Fibroblast of skin of abdomen (primary cell): ENCODE measurements at places on chromosomes 7 and 10.

DNA sequence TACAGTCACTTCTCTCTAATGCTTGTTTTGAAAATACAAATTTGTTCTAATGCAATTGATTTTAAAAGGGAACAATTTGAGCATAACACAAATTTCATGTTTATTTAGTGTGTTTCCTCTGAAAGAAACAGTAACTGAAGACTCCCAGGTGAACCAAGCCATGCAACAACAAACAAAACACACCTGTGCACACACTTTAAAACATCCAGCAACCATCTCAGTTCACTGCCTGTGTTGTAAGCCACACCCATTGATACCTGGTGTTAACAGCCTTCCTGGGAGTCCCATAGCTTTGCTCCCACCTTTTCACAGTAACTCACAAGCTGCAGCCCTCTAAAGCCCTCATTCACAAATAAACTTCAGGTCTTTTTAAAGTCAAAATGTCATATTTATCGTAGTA, 89.3 kb downstream of the DOCK4 start:
- no peak for DNase-seq

GRCh38 chr10:53664282-53665019, 891.9 kb upstream of the MBL2 start:
- no peak for DNase-seq

GRCh38 chr10:33048223-33048622, 90.2 kb upstream of the ITGB1 start:
- no peak for DNase-seq

DNA sequence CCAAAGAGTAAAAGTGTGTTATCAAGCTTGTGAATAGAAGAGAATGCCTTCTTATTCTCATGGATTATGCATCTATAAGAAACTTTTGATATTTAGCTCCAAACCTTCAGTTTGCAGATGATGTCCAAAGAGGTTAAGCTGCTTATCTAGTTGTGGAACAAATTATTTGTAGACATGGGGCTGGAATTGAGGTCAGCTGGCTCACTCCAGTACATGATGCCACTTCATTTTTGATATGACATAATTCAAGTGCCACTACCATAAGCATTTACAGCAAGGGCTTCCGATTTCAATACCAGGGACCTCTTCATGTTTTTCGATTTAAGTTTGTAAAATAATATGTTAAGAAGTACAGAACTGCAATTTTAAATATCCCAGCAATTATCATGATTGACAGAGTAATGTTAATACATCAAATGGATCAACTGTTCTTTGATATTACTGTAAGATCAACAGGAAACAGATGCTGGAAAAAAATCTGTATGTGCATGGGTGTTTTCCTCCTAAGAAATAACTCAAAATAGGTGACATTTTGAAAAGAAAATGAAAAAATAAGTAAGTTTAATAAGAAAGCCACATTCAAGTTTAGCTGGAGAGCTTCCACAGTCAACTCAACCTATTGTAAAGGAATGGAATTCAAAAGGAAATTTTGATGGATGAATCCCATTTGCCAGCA, 12.7 kb downstream of the FAM3C start:
- no peak for DNase-seq

- peak; percentile 95 for DNase-seq
Observed at GRCh38 chr7:47361746-47362215, 220.1 kb downstream of the TNS3 start.

- no peak for DNase-seq
Observed at GRCh38 chr10:72035252-72035887, 53.0 kb downstream of the SPOCK2 start.

DNA sequence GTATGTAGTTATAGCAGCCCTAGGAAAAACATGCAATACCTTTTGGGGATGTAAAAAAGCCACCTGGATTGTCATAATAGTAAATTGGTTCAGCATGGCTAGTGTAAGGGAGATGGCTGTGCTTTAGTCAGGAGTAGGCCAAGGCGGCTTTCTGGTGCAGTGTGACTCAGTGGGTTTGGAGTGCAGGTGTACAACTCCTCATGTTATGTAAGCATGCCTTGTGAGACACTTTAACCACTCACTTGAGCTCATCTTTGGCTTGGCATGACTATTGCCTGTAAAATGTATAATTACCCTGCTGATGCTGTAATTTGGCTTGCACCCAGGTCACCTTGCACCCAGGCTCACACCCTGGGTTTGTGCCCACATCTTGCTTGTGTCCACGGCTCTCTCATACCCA, 239.2 kb upstream of the GLI3 start:
- DNase-seq: no peak

DNA sequence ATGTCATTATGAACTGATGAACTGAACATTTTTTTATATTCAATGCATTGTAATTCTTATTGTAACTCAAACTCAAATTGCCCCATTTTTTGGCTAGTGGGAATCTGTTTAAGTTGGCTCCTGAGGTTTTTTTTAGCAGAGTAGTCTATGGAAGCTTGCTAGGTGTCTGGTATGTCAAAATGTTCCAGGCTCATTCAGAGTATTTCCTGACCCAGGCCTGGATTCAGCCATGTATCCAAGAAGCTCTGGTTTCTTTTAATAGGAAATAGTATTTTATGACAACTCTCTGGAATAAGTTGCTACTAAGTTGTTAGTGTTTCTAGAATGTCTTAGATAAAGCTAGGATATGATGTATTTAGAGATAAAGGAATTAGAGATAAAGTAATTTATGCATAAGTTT, 288.0 kb downstream of the ARL4A start:
- no peak for DNase-seq

GRCh38 chr10:71398976-71399375, 2.3 kb downstream of the CDH23 start:
- no peak for DNase-seq

- DNase-seq: peak; percentile 8
Observed at GRCh38 chr7:23530405-23530804, 1.4 kb downstream of the TRA2A start.

- DNase-seq: peak; percentile 51
Observed at GRCh38 chr7:137354396-137354795, 10.9 kb upstream of the PTN start.

GRCh38 chr7:106126170-106126938, 14.2 kb upstream of the SYPL1 start:
- DNase-seq: peak; percentile 80

- DNase-seq: no peak
Observed at GRCh38 chr7:158409816-158410330, 177.8 kb downstream of the PTPRN2 start.

DNA sequence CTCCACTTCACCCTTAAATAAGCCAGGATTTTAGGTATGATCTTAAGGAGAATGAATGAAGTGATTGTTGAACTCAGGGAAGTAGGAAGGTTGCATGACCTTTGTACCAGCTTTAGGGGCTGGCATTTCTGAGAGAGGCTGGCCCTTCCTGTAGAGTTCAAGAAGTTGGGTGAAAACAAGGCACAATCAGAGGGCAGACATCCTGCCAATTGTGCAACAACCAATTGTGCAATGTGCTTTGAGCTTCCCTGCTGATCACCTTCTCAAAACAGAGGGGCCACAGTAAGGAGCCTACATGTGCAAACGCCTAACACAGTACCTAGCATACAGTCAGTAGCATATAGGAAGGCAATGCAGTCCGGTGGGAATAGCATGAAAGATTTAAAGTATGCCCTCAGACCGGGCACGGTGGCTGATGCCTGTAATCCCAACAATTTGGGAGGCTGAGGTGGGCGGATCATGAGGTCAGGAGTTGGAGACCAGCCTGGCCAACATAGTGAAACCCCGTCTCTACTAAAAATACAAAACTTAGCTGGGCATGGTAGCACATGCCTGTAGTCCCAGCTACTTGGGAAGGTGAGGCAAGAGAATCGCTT, 5.4 kb downstream of the CPVL start:
- DNase-seq: no peak

GRCh38 chr7:4136501-4137110, 545.5 kb upstream of the FOXK1 start:
- no peak for DNase-seq

DNA sequence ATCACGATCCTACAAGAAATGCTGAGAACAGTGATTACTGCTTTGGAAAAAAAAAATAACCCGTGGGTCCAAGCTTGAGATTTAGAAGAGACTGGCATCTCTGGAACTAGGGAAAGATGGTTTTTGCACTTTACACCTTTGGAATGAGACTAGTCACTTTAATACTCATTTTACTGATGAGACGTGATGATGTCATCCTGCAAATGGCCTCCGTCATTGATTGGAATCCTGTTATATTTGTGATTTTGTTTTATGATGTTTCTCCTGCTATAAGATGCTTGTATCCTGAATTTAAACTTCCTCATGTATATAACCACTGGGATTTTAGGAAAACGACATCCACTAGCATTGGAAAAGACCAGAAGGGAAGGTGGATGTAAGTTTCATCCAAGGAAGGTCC, 361.3 kb upstream of the AOAH start:
- no peak for DNase-seq

- no peak for DNase-seq
Observed at GRCh38 chr10:54758791-54759190, 42.2 kb downstream of the PCDH15 start.

- no peak for DNase-seq
Observed at GRCh38 chr10:103636492-103636891, 143.0 kb downstream of the NEURL1 start.

- DNase-seq: no peak
Observed at GRCh38 chr7:128279124-128279713, 38.1 kb downstream of the LEP start.

- peak; percentile 84 for DNase-seq
Observed at GRCh38 chr10:115827231-115828009, 445.6 kb downstream of the GFRA1 start.

GRCh38 chr7:139875821-139876241, 46.8 kb downstream of the TBXAS1 start:
- DNase-seq: no peak

- peak; percentile 2 for DNase-seq
Observed at GRCh38 chr10:111129363-111129762, 52.5 kb downstream of the ADRA2A start.

DNA sequence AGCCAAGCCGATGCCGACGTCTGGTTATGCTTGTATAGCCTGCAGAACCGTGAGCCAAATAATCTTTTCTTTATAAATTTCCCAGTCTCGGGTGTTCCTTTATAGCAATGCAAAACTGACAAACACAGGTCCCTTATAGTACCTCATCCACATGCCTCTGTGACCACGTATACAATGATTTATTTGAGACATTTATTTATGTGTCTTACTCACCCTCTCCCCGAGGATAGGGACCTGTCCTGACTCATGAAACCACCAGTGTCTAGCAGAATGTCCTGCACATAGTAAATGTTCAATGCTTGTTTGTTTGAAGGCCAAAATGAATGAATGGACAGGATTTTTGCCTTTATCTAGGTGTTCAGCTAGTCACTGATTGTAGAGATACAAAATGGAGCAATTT, 147.9 kb upstream of the FZD8 start:
- DNase-seq: peak; percentile 64

GRCh38 chr10:11875494-11876281, 52.5 kb downstream of the PROSER2 start:
- DNase-seq: peak; percentile 67

- no peak for DNase-seq
Observed at GRCh38 chr10:52853704-52854103, 81.1 kb upstream of the MBL2 start.

DNA sequence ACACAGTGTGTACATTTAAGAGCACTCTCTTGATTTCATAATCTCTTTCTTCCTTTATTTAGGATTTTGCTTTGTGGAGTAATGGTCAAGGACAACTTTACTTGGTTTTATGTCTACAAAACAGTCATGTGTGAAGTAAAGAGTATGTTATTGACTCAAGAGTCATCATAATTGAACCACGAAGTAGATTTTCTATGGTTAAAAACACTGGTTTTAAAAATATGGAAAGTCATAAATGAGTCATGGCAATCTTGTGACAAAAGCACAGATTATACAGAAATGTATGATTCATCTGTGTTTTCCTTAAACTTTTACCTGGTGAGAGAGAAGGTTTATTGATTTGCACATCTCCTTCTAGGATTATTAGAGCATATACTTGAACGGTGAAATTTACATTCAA, 969.7 kb downstream of the GATA3 start:
- DNase-seq: no peak

- DNase-seq: peak; percentile 39
Observed at GRCh38 chr10:17175551-17175950, 25.9 kb downstream of the TRDMT1 start.

GRCh38 chr7:94406696-94407095, 12.0 kb downstream of the COL1A2 start:
- no peak for DNase-seq

DNA sequence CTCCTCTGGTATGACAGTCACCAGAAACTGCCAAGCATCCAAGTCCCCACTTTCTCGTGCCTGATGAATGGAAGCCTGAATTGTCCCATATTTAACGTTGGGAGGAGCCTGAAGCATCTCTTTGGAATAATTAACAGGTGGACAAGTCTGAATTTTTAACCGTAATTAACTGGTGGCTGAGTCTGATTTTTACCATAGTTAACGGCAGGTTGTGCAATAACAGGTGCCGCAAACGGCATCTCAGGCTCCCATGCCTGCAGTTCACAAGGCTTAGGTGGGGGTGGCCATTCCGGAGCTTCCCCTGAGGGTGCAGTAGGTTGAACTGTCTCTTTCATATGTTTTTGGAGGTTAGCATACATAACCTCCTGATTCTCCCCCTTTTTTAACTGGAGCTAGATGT, 2.0 kb upstream of the GIMAP4 start:
- no peak for DNase-seq

- no peak for DNase-seq
Observed at GRCh38 chr10:96718304-96718990, 1.9 kb downstream of the PIK3AP1 start.

DNA sequence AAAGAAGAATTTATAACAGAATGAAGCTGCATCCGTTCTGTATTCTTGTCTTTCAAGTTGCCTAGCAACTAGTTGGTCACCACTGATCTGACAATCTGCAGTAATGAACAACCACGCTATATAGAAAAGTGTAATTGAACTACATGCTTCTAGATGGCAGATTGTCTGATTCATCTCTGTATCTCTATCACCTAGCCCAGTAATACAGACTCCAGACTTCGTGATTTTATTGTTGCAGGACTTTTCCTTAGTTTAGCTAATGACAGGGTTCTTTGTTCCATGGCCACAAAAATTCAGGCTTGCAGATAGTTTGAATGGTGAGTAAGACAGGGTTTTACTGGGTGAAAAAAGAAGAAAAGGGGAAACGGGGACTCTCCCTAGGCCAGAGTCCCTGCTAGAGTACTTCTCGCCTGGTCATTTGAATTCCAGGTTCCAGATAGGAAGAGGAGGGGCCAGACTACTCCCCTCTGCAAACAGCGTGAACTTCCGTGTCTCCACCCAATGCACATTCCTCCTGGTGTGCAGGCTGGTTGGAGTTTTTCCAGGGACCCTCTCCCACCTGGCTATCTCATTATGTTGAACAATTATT, 45.9 kb downstream of the COL1A2 start:
- DNase-seq: peak; percentile 34
